ENCODE measurements at places on chromosomes 4 and X.

DNA sequence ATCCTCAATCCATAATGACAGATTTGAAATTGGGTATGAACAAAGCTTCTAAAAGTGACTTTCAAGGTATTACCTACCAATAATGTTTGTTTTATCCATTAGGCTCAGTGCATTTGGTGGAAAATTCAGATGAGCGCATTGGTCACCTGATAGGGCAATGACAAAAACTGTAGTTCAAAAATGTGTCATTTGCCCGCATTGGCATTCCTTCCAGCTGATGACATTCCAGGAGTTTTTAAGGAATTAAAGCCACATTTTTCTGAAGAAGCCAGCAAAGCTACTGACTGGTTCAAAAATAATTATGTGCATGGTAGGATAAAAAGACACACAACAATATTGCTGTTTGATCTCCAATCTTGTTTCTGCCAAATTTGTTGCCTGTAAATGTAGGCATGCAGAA is 473.4 kb upstream of the CPEB2 start:
- no peak for DNase-seq

DNA sequence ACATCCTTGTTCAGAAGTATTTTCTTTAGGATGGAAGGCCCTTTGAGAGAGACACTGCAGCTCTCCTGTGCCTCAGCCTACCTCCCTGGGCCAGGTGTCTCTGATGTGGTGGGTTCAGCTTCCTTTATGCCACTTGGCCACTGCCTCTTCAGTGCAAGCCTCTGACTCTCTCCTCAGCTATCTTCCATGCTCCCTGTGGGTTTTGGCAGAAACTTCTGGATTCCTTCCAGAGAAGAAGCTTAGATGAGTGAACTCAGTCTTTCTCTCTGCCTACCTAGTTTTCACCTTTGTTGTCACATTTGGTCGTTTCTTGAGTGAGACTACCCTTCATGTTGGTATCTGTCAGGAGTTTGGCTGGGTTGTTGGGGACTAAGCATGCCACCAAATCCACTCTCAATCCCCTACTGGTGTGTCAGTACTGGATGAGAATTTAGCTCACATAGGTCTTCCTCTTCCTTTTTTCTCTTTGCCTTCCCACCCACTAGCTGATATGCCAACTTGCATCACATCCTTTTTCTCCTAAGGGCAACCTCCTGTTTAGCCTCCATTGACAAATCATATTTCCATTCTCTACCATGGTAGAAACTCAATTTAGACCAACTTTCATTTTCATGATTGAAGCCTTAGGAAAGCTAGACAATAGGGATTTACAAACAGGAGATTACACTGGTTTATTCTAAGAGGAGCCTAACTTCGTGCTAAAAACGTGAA is 32.0 kb downstream of the IL15 start:
- DNase-seq = no peak

DNA sequence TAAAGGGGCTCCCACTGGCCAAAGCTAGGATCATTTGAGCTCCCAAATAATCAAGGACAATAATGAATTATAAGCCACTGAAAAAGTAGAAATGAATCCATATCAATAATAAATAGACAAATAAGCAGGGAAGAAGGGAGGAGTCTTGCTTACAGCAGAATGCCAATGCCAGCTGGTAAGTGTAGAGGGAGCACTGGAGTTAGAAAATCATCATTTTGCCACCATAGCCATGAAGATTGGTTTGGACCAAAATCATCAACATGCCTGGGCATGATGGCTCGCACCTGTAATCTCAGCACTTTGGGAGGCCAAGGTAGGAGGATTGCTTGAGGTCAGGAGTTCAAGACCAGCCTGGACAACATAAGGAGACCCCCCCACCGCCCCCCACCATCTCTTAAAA is 20.4 kb upstream of the SH3KBP1 start:
- no peak for DNase-seq

- DNase-seq = no peak
These were observed 12.7 kb downstream of the MAML3 start for GRCh38 chr4:140141210-140141835.

- DNase-seq = no peak
These were observed 105.1 kb upstream of the MXRA5 start for GRCh38 chrX:3451571-3451970.

GRCh38 chr4:187965726-187966125 is 29.8 kb upstream of the ZFP42 start:
- DNase-seq = no peak

DNA sequence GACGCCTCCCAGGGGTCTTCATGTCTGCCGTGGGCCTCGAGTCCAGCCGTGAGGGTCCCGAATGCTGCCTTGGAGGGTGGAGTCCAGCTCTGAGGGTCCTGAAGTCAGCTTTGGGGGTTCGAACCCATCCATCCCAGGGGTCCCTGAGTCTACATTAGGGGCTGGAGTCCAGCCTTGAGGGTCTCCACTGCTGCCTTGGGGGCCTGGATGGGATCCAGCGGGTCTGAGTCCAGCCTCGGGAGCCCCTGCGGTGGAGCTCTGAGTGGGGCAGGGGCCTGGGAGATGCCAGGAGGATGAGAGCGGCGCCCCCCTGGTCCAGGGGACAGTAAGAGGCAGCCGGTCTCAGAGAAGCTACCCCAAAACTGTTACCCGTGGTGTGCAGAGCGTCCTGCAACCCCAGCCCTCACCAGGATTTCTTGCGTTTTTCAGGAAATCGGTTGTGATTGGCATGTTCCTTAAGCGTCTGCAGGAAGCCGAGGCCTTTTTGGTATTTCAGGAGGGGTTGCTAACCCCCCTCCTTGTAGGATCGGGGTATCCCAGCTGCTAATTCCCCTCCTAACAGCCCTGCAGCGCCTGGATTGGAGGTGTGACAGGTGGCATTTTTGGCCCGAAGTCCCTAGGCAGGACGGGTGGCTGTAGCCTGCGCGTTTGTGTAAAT is 1.7 kb upstream of the GTPBP6 start:
- DNase-seq = no peak

- peak; percentile 49 for DNase-seq
These were observed 738.3 kb upstream of the FRG1 start for GRCh38 chr4:189202182-189202868.

GRCh38 chr4:26854701-26855100 is 5.9 kb upstream of the STIM2 start:
- no peak for DNase-seq

GRCh38 chrX:12685541-12685940 is 105.7 kb upstream of the PRPS2 start:
- DNase-seq = no peak

- DNase-seq = no peak
These were observed 15.7 kb upstream of the DUSP21 start for GRCh38 chrX:44828008-44828605.

DNA sequence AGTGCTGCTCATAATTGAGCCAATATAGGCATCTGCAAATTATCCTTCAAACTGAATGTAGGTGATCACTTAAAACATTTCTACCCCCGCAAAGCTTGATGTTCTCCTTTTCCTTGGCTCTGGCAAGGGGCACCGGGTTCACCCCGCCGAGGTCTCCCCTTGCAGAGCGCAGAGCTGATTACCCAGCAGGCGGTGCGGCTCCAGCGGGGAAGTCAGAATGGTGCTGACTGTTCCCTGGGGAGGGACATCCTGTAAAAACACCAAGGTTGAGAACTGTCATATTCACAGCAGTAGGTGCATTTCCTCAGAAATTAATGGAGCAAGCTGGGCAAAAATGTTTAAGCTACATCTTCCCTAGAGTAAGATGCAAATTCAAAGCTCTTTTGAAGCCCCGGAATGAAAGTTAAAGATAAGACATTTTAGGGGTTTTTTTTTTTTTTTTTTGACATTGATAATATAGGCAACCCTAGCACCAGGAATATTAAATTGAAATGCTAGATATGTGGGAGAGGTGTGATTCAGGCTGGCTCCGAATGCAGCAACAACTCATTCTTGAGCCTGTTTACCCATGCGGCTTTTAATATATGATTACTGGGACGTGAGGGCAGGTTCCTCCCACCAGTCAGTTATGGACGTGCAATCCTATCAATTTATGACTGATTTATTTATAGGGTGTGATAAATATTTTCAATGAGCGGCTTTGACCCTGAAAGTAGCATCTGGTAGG is 767.3 kb upstream of the TENM3 start:
- DNase-seq = no peak

GRCh38 chr4:86603311-86603885 is 9.3 kb downstream of the PTPN13 start:
- DNase-seq = no peak

- DNase-seq = no peak
These were observed 102.5 kb downstream of the DCHS2 start for GRCh38 chr4:154389148-154389547.

GRCh38 chr4:182369211-182369610 is 126.0 kb downstream of the TENM3 start:
- DNase-seq = no peak

DNA sequence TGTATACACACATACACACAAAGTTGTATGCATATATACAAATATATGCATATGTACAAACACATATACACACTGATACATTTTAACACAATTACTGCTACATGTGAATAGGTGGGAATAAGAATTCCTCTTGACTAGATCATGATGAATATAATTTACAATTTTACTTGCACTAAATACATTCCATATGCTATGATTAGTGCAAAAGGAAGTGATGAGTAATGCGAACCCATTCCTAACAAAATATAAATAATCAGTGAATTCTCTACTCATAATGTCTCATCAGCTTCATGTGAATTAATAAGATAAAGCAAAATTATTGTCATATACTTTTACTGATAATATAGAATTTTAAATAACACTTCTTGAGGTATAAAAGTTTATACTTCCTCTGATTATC is 1077.3 kb upstream of the PCDH10 start:
- DNase-seq = no peak

- peak; percentile 48 for DNase-seq
These were observed 1.5 kb upstream of the GDPD2 start for GRCh38 chrX:70421618-70422017.

DNA sequence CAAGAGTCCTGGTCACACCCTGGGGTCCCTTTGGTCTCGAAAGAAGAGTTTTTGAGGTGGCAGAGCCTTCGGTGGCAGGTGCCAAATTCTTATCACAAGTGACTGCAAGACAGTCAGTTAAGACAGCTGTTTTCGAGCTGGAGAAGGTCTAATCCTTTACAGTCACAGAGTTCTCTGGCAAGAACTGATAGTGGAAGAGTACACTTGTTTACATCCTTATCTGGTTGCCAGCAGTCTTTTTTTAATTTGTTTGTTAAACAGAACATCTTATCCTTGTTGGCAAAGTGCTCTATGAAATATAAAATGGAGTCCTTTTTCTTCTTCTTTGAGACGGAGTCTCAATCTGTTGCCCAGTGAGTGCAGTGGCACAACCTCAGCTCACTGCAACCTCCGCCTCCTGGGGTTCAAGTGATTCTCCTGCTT is 50.4 kb upstream of the ELOVL6 start:
- DNase-seq = no peak

DNA sequence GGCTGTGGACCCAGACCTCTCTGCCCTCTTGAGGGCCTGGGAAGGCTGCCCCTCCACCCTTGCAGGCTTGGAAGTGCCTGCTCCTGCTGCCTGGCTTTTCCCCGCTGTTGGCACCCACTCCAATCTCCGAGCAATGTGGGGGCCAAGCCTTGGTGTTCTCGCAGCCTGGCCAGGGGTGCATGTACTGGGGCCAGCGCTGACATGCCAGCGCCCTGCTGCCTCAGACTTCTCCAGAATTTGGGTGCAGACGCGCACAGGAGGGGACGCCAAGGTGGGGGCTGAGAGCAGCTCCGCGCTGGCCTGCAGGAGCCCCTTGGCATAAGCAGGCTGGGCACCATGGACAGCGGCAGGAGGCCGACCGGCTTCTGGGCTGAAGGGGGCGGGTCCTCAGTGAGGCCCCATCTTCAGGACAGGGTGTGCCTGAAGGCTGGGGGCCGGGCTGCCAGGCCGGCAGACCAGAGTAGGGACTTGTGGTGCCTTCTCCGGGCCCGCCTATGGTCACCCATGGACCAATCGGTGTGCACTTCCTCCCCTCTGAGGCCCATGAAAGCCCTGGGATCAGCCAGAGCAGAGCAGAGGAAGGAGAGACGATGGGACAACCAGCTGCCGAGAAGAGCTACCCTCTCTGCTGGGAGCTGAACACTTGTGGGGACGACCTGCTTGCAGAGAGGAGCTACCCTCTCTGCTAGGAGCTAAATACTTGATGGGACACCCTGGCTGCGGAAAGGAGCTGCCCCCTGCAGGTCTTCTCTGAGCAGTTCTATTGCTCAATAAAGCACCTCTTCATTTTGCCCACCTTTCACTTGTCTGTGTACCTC is 118.3 kb downstream of the DNAAF6 start:
- peak; percentile 97 for DNase-seq

DNA sequence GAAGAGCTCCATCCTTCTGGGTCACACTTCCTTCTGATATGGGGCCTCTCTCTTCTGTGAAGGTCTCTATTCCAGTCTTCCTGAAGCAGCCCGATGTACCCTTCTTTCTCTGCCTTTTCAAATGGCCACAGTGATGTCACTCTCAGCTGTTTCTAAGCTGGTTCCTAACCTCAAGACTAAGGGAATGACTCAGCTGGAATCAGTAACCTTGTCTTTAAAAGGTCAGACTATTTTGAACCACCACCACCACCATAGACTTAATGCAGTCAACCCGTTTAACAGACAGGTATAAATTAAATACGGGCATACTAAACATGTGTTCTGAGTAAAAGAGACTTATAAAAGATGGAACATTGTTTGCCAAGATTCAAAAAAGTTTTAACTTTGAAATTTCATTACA is 121.0 kb downstream of the PPA2 start:
- DNase-seq = no peak

DNA sequence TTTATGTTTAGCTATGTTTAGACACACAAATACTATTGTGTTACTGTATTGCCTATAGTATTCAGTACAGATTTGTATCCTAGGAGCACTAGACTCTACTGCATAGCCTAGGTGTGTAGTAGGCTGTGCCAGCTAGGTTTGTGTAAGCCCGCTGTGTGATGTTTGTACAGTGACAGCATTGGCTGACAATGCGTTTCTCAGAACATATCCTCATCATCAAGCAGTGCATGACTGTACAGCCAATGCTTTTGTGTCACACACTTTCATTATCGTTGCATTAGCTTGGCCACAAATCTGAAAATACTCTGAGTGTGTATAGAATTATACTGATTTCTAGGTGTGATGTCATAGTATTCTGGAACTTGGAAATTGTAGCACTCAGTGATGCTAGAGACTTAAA is 63.4 kb downstream of the CLDN34 start:
- DNase-seq = no peak

All from ELF-1 (cell line).